ENCODE measurements at places on chromosomes 13 and 19.

- DNase-seq: peak; percentile 20
Measured at GRCh38 chr19:10193790-10194499, 808 bp downstream of the DNMT1 start.

GRCh38 chr13:43245374-43245964 is 222.1 kb downstream of the DNAJC15 start:
- DNase-seq: no peak

DNA sequence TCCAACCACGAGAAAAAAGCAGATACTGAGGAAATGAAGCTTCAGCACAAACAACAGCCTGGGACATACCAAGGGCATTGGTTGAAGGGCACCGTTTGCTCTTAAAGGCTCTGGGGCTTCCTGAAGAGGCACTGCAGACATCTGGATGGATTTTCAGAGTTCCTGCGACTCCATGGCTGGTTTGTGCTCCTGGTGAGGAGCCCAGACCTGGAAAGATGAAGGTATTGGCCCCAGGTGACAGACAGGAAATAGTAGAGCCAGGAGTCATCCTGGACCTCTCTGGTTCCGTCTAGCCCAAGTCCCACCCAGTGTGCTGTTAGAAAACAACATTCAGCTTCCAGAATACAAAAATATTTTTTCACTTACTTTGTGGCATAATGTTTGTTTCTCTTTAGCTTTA is 6.3 kb downstream of the IL17D start:
- no peak for DNase-seq

GRCh38 chr13:105634059-105634458 is 901.4 kb downstream of the EFNB2 start:
- DNase-seq: no peak

DNA sequence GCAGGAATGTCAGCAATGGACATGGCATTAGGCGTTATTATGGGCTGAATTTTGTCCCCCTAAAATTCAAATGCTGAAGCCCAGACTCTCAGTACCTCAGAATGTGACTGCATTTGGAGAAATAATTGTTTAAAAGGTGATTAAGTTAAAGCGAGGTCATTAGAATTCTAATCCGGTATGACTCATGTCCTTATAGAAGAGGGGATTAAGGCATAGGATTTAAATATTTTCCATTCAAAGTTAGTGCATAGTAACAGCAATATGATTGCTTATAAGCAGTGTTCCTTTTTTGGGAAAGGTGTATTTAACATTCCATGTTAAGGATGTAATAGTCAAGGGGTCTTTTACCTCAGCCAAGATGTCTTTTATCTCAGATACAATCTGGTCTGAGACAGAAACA is 95.5 kb downstream of the NHLRC3 start:
- DNase-seq: no peak

- no peak for DNase-seq
Measured at GRCh38 chr13:43725460-43725859, 61.3 kb downstream of the ENOX1 start.

DNA sequence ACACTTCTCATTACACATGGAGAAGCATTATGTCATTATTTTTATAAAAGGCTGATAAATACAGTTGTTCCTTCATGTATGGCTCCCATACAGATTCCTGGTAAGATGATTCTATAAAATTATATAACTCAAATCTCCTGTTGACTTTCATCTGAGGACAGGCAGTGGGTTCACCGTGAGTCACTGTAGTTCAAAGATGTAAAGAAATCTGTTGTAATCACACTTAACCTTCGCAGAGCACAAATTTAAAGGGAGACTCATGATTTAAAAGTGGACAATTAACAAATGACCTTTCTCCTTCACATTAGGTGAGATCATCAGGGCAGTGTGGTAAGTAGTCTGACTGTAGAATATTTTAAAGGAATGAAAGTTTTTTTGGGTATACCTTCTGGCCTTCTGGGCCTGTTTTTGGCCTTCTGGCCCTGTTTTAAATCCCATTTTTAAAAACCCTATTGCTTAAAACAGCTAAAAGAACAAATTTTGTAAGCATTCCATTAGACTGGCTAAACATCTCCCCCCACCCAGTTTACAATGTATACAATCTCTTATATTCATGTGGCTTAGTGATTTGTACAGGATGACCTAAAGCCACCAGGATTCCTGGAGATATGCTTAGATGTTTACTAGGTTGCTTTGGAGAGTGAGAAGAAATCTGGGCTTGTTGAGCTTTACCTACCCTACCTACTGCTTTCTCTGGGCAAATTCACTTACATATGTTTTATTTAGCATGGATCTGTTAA is 171.2 kb downstream of the ITGBL1 start:
- peak; percentile 77 for DNase-seq

GRCh38 chr13:114334305-114335053 is 20.2 kb downstream of the CHAMP1 start:
- no peak for DNase-seq

GRCh38 chr19:23305555-23305954 is 55.4 kb upstream of the ZNF724 start:
- DNase-seq: no peak

Data from SW480 (cell line).